Epithelial cell of umbilical artery (primary cell): ENCODE measurements at places on chromosomes 4 and X. TPM values are rescaled to one million over a fixed set of nuclear protein-coding genes. Genes with fewer than 3 reads are reported as not detected.

MID1 gene
- total RNA-seq, result 10.4 and 23.9 TPM in 2 replicates

MTMR8 gene
- 0.15 and 0.65 TPM in 2 replicates for total RNA-seq

SHISA3 gene
- 27.9 and 64.7 TPM in 2 replicates for total RNA-seq

ETDA gene
- not detected in 2 replicates for total RNA-seq

UGT2B17 gene
- total RNA-seq, result not detected in 2 replicates

P2RY8 gene
- not detected in 2 replicates for total RNA-seq

EXOC1L gene
- not detected in 2 replicates for total RNA-seq

SYNPO2 gene
- total RNA-seq, result under 0.01 and 0.61 TPM in 2 replicates

MAGEE2 gene
- not detected in 2 replicates for total RNA-seq

PCDH7 gene
- total RNA-seq, result 9.7 and 15.7 TPM in 2 replicates

TLR3 gene
- 0.65 and 8.4 TPM in 2 replicates for total RNA-seq

VSIG1 gene
- total RNA-seq, result 0.46 and 0.97 TPM in 2 replicates

MMRN1 gene
- 741 and 818 TPM in 2 replicates for total RNA-seq

FRMPD3 gene
- not detected in 2 replicates for total RNA-seq

MORC4 gene
- 12.0 and 17.3 TPM in 2 replicates for total RNA-seq

SUPT20HL2 gene
- total RNA-seq, result not detected in 2 replicates

PCDH10 gene
- 31.3 and 43.9 TPM in 2 replicates for total RNA-seq

KCTD8 gene
- not detected in 2 replicates for total RNA-seq

CFAP47 gene
- total RNA-seq, result not detected in 2 replicates

REELD1 gene
- total RNA-seq, result not detected in 2 replicates

TBC1D19 gene
- total RNA-seq, result 13.3 and 16.4 TPM in 2 replicates

GPC3 gene
- total RNA-seq, result not detected in 2 replicates
